NCI-H82 (cell line): ENCODE measurements at places on chromosomes 16 and 17.

GRCh38 chr16:88905563-88905962 is 39.1 kb upstream of the PABPN1L start:
- DNase-seq = peak; percentile 64

DNA sequence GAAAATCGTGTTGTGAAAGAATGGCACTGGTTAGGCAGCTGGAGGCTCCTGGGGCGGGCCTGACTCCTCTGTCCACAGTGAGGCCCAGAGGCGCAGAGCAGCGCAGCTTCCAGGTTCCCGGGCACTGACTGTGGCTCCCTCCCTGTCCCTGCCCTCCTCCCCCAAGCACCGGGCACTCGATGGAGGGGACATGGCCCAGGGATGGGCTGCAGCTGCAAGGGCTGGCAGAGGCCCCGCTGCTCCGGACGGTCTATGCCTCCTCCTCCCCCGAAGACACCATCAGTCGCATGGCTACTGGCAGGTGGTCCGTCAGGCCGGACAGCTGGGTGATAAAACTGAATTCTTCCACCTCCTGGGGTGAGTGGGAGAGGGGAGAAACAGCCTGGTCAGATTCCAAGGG is 50.1 kb downstream of the PRMT7 start:
- no peak for DNase-seq

DNA sequence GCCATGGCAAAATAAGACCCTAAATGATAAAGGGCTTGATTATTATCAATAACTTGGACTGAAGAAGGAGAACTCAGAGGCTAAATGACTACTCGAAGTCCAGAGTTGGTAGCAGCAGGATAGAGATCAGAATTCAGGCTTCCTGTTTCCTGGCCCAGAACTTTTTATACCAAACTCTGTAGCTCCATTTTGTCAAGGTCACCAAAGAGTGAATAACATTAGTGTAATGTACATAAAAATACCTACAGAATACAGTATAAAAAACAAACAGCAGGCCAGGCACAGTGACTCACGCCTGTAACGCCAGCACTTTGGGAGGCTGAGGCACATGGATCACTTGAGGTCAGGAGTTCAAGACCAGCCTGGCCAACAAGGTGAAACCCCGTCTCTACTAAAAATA is 79.0 kb downstream of the ARHGAP17 start:
- DNase-seq = no peak

- DNase-seq = no peak
These were observed 13.6 kb upstream of the TNS4 start for GRCh38 chr17:40515011-40515410.

DNA sequence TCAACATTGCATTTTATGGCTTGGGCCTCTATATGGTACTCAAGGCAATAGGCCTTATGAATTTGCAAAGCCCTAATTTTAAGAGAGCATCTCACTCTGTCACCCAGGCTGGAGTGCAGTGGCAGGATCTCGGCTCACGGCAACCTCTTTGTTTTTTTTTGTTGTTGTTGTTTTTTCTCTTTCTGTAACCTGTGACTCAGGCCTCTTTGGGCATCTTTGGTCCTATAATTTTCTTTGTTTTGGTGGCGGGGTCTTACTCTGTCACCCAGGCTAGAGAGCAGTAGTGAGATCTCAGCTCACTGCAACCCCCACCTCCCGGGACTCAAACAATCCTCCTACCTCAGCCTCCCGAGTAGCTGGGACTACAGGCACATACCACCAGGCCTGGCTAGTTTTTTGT is 21.8 kb upstream of the HERPUD1 start:
- no peak for DNase-seq

GRCh38 chr16:86298758-86299134 is 211.6 kb upstream of the FOXF1 start:
- no peak for DNase-seq

DNA sequence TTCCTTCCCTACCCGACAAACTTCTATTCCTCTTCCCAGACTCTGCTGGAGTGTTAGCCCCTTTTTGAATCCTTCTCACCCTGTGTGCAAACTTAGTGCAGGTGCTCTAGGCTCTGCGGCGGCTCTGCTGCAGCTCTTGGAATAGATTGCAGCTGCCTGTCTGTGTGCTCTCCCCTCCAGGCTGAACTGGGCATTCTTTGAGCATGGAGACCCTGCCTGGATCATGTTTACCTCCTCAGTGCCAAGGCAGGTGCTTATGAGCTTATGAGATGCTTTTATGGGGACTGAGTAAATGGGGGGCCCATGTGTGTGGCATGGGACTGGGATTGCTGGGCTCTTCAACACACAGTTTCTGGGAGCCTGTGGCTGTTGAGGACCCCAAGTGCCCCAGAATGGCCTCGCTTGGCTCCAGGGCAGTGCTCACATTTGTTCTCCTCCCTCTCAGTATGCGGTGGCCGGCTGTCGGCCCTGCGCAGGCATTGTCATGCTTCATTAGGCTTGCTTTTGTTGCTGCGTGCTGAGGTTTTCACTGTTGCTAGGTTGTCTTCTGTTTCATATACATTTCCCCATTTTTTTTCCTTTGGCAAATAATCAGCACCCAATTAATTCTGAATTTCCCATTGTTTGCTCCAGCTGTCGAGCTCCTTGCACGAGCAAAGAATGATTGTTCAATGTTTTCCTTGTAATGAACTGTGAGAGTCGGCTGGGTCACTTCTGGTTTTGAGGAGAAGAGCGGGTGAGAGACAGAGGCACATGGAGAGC is 185.5 kb upstream of the NLRP1 start:
- no peak for DNase-seq

DNA sequence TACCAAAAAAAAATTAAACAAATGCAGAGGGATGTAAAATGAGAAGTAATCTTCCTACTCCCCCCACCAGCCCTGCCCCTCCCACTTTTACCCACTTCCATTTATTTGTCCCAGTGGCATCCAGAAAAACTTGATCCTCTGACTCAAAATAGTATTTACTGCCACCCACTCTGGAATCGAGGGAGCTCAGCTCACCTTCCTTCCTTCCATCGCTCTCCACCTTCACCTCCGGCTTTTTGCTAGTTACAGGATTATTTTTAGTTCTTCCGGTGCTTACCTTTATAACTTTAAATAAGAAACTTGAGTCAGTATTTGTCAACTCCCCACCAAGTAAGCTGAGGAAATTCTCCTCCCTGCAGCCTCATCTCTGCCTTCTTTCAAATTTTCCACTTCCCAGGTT is 94.9 kb downstream of the AMFR start:
- DNase-seq = no peak

DNA sequence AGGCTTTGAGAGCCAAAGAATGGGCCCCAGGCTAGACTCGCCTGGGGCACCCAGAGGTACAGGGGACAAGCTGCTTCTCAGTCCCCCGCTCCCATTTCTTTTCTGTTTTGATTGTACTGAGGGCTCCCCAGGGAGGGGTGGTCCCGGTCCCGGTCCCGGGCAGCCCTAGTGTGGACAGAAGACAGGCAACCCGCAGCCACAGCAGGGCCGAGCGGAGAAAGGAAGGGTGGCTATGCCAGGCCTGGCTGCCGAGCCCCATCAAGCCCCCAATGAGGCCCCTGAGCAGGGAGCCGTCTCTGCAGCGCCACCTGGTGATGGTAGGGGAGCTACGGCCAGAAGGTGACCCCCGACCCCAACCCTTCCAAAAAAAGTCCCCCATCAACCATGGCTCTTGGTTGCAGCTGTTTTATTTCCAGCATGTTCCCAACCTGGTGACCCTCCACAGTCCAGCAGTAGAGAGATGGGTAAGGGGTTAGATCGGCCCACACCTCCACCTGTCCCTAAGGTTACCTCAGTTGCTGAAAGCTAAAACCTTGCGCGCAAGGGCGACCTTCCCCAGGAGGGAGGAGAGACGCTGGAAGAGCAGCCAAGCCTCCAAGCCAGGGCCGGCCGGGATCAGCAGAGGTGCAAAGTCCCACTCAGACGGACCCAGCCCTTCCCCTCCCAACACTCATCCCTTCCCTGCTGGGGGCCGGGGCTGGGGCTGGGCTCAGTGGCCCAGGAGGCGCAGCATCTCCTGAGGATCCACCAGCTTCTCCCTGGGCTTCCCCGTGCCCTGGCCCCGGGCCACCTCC is 2.6 kb upstream of the GRIN2C start:
- peak; percentile 87 for DNase-seq

- no peak for DNase-seq
These were observed 166.6 kb downstream of the PHKB start for GRCh38 chr16:47627721-47628120.

GRCh38 chr17:48152289-48152688 is 44.7 kb downstream of the SNX11 start:
- DNase-seq = peak; percentile 70

DNA sequence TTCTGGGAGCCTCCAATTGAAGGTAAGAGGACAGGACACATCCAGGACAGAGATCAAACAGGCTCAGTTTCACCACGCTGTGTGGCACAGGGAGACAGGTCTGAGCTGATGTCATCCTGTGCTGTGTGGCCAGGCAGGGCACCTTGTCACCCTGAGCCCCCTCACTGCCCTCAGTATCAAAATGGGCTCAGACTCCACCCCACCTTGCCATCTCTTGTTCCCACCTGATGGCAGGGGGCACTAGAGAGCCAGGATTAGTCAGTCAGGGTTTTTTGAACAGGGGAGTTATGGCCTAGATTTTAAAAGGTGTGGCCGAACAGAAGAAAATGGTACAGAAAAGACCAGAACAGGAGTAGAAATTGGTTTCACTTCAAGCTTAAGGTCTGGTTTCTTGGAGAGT is 2.6 kb downstream of the KAT2A start:
- peak; percentile 59 for DNase-seq

DNA sequence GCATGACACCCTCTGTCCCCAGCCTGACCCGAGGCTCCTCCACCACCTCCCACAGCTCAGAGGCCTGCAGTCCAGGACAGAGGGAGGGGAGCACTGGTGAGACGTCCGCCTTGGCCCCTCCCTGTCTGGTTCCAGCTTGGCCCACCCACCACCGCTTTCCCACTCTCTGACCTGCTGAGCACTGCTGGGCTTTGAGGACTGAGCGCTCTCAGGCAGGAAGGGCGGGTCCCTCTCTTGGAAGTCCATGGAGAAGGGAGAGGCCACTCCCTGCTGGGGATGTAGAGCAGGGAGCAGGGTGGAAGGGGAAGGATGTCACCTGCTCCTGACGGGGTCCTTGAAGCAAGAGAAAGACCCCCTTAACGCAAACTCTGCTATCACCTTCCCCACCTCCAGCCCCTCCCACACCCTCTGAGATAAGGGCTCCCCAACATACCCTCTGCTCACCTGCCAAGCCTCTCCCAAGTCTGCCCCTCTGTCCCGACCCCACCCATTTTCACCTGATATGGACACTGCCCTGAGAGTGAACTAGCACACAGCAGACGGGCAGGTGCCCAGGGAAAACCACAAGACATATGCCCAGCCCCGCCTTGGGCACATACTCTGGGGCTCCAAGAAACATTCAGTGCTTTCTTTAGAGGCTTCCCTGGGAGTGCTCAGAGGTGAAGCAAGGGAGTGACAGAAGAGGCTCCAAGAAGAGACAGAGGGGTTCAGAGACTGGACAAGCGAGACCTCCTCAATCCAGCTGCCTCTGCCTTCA is 1.4 kb downstream of the OSBPL7 start:
- no peak for DNase-seq

DNA sequence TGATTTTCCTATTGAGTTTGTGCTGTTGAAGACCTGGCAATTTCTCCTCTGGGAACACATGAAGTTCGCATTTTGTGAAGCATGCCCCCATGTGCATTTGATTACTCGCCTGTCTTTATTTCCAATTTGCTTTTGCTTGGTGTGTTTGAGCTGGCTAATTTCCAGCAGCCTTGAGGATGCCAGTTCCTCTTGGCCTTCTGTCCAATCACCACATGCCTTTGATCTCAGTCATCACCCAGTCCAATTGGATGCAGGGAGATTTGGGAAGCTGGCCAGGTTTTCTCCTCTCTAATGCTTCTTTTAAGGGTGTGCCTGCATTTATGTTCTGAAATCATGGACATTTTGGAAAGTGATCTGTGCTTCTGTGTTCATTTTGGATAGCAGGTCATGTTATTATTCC is 3.8 kb upstream of the TMEM100 start:
- no peak for DNase-seq

- no peak for DNase-seq
These were observed 47.5 kb upstream of the PHOSPHO1 start for GRCh38 chr17:49278076-49278475.

DNA sequence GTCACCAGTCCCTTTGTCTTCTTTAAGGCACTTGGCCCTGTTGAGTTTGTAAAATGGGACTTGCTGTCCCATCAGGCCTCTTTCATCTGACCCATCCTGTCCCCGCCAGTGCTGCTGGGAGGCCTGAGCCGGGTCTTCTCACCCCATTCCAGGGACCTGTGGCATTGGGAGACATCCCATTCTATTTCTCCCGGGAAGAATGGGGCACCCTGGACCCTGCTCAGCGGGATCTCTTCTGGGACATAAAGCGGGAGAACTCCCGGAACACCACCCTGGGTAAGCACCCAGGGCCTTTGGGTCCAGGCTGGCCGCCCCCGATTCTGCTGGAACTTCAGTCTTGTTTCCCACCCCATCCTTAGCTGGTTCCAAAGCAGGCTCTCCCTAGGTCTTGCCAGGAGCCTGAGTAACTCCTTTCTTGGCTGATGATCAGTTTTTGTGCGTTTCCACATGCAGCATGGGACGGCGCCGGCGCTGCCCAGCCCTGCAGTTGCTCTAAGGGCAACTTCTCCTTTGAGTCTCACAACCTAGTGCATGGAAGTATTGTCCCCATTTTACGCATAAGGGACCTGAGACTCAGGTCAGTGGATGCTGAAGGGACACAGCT is 4.1 kb downstream of the ZNF213 start:
- no peak for DNase-seq

DNA sequence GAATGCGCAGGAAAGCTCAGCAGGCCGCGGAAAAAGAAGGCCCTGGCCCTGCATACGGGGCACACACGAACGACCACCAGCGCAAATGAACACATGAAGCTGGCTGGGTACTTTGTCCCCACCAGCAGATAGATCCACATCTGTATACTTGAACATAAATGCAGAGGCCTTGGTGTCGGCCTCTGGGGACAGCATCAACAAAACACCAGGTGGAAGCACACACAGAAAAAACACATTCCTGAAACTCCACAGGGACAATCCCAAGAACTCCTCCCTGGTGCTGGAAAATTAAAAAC is 606 bp upstream of the ZBTB4 start:
- no peak for DNase-seq

- DNase-seq = no peak
These were observed at the start of gene IGSF6 for GRCh38 chr16:21652453-21652852. TSS of gene IGSF6 (minus strand) at chr16:21652608. CDS start at chr16:21652598, 10 bp downstream.

- DNase-seq = no peak
These were observed 211.9 kb downstream of the KATNIP start for GRCh38 chr16:27761816-27762215.
